ENCODE measurements at places on chromosomes 2 and 18. TPM values are rescaled to one million over a fixed set of nuclear protein-coding genes. Genes with fewer than 3 reads are reported as not detected.

DNA sequence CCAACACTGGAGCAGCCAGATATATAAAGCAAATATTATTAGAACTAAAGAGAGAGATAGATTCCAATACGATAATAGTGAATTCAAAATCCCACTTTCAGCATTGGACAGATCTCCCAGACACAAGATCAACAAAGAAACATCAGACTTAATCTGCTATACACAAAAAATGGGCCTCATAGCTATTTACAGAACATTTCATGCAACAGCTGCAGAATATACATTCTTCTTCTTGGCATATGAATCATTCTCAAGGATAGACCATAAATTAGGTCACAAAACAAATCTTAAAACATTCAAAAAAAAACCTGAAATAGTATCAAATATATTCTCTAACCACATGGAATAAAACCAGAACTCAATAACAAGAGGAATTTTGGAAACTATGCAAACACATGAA, 23.8 kb upstream of the BAZ2B start:
- no peaks in the 10 kb centered on the region for H3K4me1 ChIP-seq
- no peak overlapping the region for H3K27ac ChIP-seq
- no peak overlapping the region for H3K4me3 ChIP-seq
- H3K36me3 ChIP-seq = no peaks in the 10 kb centered on the region

DNA sequence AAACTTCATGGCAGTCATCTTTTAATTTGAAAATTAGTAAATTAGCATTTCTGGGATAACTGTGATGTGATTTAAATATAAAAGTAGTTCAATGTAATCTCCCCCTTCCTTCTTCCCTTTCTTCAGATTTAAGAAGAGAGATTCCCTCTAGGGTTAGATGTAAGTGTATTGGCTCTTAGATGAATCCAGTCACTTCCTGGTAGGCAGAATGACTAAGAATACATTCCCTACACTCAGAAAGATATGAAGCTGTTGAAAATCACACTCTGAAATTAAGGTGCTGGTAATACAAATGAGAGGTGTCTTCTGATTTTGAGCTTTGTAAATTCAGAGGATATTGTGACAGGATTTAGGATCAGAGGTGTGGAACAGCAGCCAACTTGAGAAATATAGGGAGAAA, 71.6 kb downstream of the TDRD15 start:
- H3K36me3 ChIP-seq = no peaks in the 10 kb centered on the region
- no peaks in the 10 kb centered on the region for H3K27me3 ChIP-seq
- no peak for DNase-seq
- no peak overlapping the region for H3K4me3 ChIP-seq
- no peaks in the 10 kb centered on the region for H3K4me1 ChIP-seq

DNA sequence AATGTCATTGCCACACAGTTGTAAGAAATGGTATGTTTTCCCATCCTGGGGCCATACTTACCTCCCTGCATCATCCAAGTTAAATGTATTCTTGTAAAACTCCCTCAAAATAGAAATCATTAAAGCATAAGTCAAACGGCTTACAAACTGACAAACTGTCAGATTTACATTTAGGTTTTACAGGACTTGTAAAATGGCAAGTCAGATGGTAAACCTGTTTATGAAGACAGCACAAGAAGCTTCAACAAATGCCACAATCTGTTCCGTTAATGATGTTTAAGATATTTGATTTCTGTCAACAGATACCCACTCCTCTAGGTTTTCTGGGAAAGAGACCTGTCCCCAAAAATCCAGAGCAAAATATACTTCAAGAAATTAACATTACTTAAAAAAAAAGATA, 197.2 kb downstream of the PID1 start:
- H3K36me3 ChIP-seq = no peaks in the 10 kb centered on the region
- DNase-seq = no peak
- no peaks in the 10 kb centered on the region for H3K4me1 ChIP-seq
- no peaks in the 10 kb centered on the region for H3K27me3 ChIP-seq

- no peak overlapping the region for H3K4me3 ChIP-seq
- no peaks in the 10 kb centered on the region for H3K4me1 ChIP-seq
- no peaks in the 10 kb centered on the region for H3K27me3 ChIP-seq
- no peak overlapping the region for H3K27ac ChIP-seq
Observed at GRCh38 chr2:107202962-107203591, 317.1 kb upstream of the ST6GAL2 start.

DNA sequence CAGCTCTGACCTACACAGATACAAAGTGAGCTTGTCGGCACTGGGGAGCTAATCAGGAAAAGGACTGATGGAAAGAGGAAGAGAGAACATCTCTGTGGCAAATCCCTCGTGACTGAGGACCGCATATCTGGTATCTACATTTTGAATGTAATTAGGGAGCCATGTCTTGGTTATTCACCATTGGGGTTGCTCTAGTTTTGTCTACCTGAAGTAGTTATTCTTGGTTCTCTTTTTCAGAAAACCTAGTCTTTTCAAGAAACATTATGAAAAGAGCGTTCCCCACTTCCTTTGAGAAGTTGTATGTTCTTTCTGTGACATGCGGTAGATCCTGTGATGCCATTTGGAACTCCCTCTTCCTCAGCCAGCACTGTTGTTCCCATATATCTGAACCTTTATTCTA, 104.4 kb downstream of the DOCK10 start:
- H3K4me1 ChIP-seq = no peaks in the 10 kb centered on the region
- H3K4me3 ChIP-seq = no peak overlapping the region
- no peak overlapping the region for H3K27ac ChIP-seq
- H3K27me3 ChIP-seq = no peaks in the 10 kb centered on the region
- no peaks in the 10 kb centered on the region for H3K36me3 ChIP-seq
- DNase-seq = no peak

DNA sequence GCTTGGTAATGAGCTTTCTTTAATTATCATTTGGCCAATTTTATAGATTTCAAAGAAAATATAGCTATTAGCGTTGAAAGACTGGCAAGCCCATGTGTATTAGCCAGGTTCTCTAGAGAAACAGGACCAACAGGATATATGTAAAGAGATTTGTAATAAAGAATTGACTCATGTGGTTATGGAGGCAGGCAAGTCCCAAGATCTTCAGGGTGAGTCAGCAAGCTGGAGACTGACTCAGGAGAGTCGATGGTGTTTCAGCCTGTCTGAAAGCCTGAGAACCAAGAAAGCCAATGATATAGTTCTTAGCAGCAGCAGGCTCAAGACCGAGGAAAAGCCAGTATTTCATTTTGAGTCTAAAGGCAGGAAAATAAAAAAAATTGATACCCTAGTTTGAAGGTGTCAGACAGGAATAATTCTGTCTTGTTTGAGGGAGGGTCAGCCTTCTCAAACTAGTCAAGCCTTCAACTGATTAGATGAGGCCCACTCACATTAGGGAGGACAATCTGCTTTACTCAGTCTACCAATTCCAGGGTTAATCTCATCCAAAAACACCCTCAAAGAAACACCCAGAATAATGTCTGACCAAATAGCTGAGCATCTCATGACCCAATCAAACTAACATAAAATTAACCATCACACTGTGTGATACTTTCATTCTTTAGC, 78.3 kb upstream of the CRIM1 start:
- no peaks in the 10 kb centered on the region for H3K27me3 ChIP-seq
- H3K4me3 ChIP-seq = no peak overlapping the region
- DNase-seq = no peak
- no peaks in the 10 kb centered on the region for H3K4me1 ChIP-seq
- no peaks in the 10 kb centered on the region for H3K36me3 ChIP-seq
- no peak overlapping the region for H3K27ac ChIP-seq

DNA sequence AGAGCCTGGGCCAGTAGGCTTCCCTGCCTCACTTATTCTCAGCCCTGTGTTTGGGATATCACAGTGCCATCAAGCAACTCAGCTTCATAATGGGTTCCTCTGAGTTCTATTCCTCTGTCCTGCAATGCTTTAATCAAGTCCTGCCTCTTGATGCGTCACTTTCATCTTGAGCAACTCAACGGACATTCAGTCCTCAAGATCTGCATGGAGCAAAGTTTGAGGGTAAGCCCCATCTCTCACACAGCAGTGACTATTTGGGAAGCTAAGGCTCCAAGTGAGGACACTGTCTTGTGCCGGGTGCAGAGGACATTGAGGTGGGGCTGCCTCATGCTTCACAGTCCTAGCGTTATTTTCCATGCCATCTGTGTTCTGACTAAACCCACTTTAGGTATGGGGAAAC, 50.9 kb upstream of the PLB1 start:
- H3K27me3 ChIP-seq = no peaks in the 10 kb centered on the region
- DNase-seq = no peak
- no peak overlapping the region for H3K27ac ChIP-seq
- no peaks in the 10 kb centered on the region for H3K4me1 ChIP-seq
- no peaks in the 10 kb centered on the region for H3K36me3 ChIP-seq

- H3K4me3 ChIP-seq = no peak overlapping the region
- peaks cover 3% of the 10 kb centered on the region for H3K36me3 ChIP-seq
- no peak overlapping the region for H3K27ac ChIP-seq
Observed at GRCh38 chr2:217931846-217932560, 70.8 kb downstream of the TNS1 start.

- no peak for DNase-seq
- no peaks in the 10 kb centered on the region for H3K36me3 ChIP-seq
- no peaks in the 10 kb centered on the region for H3K4me1 ChIP-seq
Observed at GRCh38 chr2:233990261-233990798, 60.2 kb upstream of the SPP2 start.

GRCh38 chr18:68150961-68151360, 563.9 kb downstream of the TMX3 start:
- DNase-seq = no peak
- H3K27ac ChIP-seq = no peak overlapping the region
- H3K4me3 ChIP-seq = no peak overlapping the region
- no peaks in the 10 kb centered on the region for H3K27me3 ChIP-seq

DNA sequence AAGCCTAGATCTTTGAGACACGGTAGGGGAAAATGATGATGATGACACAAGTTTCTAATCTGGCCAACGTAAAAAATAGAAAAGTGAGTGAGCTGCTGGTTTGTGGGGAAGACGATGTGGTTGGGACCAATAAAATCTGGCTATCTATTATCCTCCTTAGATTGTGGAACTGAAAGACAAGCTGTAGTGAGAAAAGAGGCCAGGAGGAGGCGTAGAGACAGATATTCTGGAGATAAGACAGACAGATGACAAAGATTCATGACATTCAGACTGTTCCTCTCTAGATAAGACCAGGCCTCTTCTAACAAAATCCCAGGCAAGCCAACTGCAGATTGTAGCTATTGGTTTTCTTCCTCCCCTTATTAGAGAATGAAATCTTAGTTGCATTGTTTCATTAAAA, 376.3 kb upstream of the UBE2E3 start:
- H3K27me3 ChIP-seq = no peaks in the 10 kb centered on the region
- no peak overlapping the region for H3K27ac ChIP-seq
- H3K36me3 ChIP-seq = no peaks in the 10 kb centered on the region

DNA sequence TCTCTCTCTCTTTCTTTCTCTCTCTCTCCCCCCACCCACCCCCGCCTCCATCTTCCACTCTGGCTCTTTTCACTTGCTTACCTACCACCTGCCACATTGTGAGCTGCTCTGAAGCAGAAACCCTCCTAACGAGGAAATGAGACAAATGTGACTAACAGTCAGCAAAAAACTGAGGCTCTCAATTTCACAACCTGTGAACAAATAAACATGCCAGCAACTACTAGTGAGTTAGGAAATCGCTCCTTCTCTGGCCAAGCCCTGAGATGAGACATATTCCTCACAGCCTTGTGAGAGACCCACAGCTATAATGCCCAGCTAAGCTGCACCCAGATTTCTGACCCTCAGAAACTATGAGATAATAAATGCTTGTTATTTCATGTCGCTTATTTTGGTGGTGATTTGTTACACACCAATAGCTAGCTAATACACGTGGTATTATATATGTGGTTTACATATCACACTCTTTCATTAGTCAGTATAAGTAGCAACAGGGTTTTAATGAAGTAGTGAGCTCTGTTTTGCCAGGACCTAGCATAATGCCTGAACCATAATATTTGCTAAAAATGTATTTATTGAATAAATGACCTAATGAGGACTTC, 8.4 kb upstream of the ZNF521 start:
- DNase-seq = no peak
- no peaks in the 10 kb centered on the region for H3K4me1 ChIP-seq
- peaks cover 3% of the 10 kb centered on the region for H3K27me3 ChIP-seq
- H3K27ac ChIP-seq = no peak overlapping the region

GRCh38 chr2:217886720-217887309, 116.0 kb downstream of the TNS1 start:
- no peaks in the 10 kb centered on the region for H3K36me3 ChIP-seq
- no peaks in the 10 kb centered on the region for H3K27me3 ChIP-seq
- H3K4me1 ChIP-seq = no peaks in the 10 kb centered on the region
- H3K27ac ChIP-seq = no peak overlapping the region
- no peak overlapping the region for H3K4me3 ChIP-seq

DNA sequence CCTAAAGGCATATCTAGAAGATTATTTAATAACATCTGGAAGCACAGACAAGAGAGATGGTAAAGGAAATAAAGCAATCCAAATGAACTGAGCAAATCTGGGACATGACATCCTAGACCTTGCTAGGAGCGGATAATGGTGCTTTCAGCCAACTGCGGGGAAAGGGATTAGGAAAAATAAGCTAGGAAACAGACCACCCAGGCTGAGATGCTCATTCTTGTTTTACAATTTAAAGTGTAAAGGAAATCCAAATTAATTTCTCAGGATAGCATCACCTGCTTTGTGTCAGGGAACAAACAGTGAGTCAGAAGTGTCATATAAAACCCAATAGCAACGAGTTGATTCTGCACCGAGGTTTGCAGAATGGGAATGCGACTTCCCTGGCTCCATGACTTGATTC, 112.5 kb upstream of the CXCR4 start:
- peaks cover 2% of the 10 kb centered on the region for H3K27me3 ChIP-seq
- H3K27ac ChIP-seq = no peak overlapping the region
- no peak for DNase-seq
- peaks cover 3% of the 10 kb centered on the region for H3K4me1 ChIP-seq

DNA sequence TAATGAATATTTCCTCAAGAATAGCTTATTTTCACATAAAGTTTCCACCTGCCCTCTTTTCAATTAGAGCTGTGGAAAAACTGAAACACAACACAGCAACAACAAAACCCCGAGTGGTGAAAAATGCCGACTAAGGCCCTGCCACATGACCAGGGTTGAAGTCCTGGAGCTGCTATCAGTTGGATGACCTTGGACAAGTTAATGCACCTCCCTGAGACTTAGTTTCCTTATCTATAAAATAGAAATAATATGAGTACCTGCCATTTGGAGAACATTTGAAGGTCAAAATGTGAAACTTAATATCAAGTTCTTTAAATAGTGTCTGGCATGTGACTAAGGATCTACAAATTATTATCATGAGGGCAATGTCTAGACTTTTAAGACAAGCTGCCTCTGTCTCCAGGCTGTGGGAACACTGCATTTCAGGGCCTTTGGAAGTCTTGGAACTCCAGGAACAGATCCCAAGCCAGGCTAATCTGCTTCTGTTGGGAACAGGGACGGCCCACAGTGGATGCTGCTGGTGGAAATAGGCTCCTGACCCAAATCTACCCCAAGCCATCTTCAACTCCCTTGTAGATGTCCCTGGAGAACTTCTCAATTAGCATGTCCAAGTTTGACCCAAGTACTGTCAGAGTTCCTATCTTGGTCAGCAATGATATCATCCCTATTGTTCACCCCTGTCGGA, 42.0 kb upstream of the TRIB2 start:
- H3K27ac ChIP-seq = peak overlapping the region; percentile 72
- no peak overlapping the region for H3K4me3 ChIP-seq
- no peaks in the 10 kb centered on the region for H3K36me3 ChIP-seq
- H3K4me1 ChIP-seq = no peaks in the 10 kb centered on the region

The CFAP53 gene
- 0.67 TPM for polyA plus RNA-seq

The HOXD13 gene
- polyA plus RNA-seq = not detected

The SERPINB12 gene
- polyA plus RNA-seq = not detected

The KCNJ13 gene
- 30.7 TPM for polyA plus RNA-seq

The LRRTM4 gene
- not detected for polyA plus RNA-seq

The RMDN2 gene
- polyA plus RNA-seq = 7.9 TPM

The GRHL1 gene
- polyA plus RNA-seq = 2.3 TPM

The FOXI3 gene
- polyA plus RNA-seq = not detected

The MRPS9 gene
- 30.6 TPM for polyA plus RNA-seq

The ATP6V1B1 gene
- polyA plus RNA-seq = 2.5 TPM

The POU3F3 gene
- polyA plus RNA-seq = not detected

The DCAF17 gene
- 5.6 TPM for polyA plus RNA-seq

Data from small intestine (tissue), 16 donors.